ENCODE measurements at places on chromosomes 5 and 9. TPM values are rescaled to one million over a fixed set of nuclear protein-coding genes. Genes with fewer than 3 reads are reported as not detected.

Gene NREP
- 2.4 TPM for total RNA-seq

Gene C8G
- total RNA-seq = 0.64 TPM

Gene EPB41L4A
- 1.2 TPM for total RNA-seq

Gene ADRA1B
- 11.2 TPM for total RNA-seq

Gene ANKRD31
- 0.05 TPM for total RNA-seq

Gene PCDHA1
- total RNA-seq = 0.20 TPM

Gene CCL27
- 0.22 TPM for total RNA-seq

Gene FAM221B
- not detected for total RNA-seq

Gene CDX1
- total RNA-seq = not detected

Gene IFNA21
- total RNA-seq = not detected

Gene RANBP17
- 2.0 TPM for total RNA-seq

Gene STK32A
- 0.25 TPM for total RNA-seq

Gene SPAG8
- 0.41 TPM for total RNA-seq

Gene ARL14EPL
- 0.19 TPM for total RNA-seq

Gene AFF4
- total RNA-seq = 25.6 TPM

Measured in A549 treated with RU486 at 1 μM for 4 hours (cell line).